ENCODE measurements at places on chromosomes 1 and 21.

DNA sequence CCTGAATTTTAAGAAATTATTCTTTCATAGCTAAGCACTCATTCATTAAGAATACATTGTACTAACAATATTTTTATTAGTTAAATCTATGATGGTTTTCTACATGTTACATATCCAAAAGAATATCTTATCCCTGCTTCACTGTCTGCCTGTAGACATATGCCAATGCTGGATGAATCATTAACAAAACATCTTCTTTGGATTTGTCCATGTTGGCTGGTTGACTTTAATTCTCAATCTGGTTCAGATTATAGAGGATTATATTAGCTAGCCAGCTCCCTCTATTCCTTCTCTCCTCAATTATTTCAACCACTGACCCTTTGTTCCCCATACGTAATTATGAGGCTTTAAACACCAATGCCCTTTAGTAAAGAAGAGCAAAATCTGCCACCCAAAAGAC lies 138.9 kb upstream of the DMRTA2 start:
- DNase-seq: no peak

DNA sequence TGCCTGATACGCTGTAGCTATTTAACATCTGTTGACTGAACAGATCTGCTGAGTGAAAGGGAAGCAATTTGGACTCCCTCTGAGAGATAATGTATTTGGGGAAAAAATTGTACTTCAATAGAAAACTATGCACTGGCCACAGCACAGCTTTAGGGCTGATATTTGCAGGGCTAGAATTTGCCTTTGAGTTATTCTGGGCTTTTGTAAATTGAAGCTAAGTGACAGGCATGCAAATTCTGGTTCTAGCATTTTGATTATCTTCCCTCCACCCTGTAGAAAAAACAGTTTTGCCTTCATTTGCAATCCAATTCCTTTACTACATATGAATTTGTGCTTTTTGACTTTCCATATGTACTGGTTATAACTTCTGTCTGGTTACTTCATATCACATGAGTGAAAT lies 7.9 kb downstream of the KYAT3 start:
- no peak for DNase-seq

DNA sequence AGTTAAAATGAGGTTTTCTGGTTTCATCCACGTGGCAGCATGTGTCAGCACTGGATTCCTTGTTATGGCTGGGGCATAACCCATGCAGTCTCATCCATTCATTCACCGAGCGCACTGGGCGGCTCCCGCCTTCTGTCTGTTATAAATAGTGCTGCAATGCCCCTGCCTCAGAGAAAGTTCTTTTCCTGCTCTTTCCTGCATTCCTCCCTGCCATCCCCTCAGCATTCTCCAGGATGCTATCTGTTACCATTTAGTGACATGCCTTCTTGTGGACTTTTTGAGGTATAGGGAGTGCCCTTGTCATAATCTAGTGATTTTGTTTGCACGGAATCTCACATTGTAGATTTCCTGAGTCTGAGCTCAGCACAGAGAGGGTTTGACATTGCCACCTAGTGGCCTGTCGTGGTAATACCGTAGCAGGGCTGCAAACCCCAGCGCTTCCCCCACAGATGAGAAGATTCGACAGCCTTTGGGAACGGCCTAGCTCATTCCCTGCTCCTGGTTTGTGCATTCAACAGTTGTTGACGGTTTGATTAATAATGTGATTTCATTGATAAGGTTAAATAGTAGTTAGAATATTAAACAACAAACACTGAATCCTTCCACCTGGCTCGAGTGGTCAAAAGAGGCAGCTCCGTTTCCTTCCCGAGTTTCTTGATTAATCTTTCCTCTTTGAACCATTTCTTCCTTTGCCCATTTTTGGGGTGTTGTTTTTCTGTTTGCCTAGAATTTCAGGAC lies 46.3 kb downstream of the UMODL1 start:
- peak; percentile 33 for DNase-seq

DNA sequence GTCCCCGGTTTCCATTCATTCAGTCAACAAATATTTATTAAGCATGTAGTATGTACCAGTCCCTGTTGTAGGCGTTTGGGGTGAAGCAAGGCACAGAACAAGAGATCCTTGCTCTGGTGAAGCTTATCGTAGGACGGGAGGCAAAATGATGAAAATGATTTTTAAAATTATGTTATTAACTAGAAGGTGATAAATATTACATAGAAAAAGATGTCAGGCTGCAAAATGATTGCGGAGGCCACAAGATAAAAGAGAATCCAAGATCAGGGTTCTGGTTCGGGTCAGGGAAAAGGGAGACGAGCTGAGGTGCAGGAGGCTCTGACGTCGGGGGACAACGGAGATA lies 602 bp upstream of the CGN start:
- DNase-seq: no peak

DNA sequence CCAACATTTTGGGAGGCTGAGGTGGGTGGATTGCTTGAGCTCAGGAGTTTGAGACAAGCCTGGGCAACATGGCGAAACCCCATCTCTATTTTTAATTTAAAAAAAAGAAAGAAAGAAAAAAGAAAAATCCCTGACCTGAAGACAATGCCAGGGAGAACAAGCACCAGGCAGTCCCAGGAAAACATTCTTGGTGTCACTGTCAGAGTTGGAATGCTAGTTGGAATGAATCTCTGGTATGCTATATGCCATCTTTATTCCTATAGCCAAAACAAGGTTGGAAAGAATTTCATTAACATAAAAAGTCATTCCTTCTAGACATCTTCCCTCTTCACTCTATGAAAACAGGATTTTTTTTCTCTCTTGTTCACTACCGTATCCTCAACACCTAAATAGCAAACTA lies 2.8 kb downstream of the DNAJC8 start:
- no peak for DNase-seq

DNA sequence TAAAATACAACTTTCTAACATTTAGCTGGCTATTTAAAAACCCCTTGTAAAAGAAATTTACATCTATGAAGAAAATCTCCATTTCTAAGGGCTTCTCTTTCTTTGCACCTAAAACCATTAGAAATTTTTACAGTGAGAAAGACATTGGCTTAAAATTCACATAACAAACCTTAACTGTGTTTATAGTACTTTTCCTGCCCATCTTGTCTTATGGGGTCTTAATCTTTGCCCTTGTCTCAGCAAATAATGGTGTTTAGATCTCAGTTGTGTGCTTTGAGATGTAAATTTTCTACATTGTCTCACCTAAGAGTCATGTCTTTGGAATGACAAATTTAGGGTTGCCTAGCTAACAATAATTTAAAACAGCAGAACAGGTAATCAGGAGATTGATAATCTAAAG lies 71.5 kb downstream of the DDAH1 start:
- DNase-seq: no peak

GRCh38 chr1:176469450-176470010 lies 6.6 kb downstream of the PAPPA2 start:
- no peak for DNase-seq

- no peak for DNase-seq
Observed at GRCh38 chr21:21559285-21560045, 561.3 kb downstream of the NCAM2 start.

- DNase-seq: no peak
Observed at GRCh38 chr21:42696501-42697040, 43.1 kb downstream of the PDE9A start.

DNA sequence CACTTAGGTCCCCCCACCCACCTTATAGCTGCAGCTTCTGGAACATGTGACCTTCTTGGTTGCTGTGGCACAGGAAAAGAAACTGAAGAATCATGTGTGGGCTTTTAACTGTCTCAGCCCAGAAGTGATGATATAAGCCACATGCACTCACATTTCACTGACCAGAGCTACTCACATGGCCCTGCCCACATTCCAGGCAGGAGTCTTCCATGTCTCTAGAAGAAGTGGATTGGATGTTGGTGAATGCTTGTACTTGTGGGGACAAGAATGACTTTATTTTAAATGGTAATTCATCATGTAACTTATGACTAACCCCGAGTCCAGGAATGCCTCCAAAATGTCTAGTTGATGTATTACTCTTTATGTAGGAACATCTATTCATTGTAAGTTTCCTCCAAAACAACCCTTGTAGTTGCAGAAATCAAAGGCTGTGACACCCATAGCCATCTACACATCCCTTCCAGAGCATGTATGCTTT lies 15.8 kb upstream of the CAMK1G start:
- no peak for DNase-seq

- no peak for DNase-seq
Observed at GRCh38 chr1:237235091-237235490, 193.1 kb downstream of the RYR2 start.

- DNase-seq: no peak
Observed at GRCh38 chr1:204213668-204214662, at the start of gene GOLT1A. GOLT1A (minus strand) TSS chr1:204213988; CDS start chr1:204213906, 82 bp downstream.

DNA sequence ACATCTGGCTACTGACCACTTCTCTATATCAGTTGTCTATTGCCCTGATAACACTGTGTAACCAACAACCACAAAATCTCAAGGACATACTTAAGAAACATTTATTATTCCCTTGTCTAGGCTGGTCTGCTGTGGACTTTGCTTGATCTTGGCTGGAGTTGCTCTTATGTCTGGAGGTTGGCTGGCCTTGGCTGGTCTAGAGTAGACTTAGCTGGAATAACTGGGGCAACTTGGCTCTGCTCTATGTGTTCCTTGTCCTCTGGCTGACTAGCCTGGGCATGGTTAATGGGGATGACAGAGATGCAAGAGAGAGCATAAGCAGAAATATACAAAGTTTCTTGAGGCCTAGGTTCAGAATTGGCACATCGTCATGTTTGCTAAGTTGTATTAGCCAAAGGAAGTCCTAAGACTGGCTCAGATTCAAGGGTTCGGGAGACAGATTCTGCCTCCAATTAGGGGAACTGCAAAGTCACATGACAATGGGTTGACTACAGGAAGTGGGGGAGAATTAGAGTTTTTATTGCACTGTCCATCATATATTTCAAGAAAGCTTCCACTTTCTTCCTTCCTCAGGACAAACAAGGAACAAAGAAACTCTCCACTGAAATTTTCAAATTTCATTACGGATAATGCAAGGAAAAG lies 61.4 kb upstream of the HMCN1 start:
- no peak for DNase-seq

- DNase-seq: no peak
Observed at GRCh38 chr1:58902830-58903513, 119.1 kb upstream of the JUN start.

DNA sequence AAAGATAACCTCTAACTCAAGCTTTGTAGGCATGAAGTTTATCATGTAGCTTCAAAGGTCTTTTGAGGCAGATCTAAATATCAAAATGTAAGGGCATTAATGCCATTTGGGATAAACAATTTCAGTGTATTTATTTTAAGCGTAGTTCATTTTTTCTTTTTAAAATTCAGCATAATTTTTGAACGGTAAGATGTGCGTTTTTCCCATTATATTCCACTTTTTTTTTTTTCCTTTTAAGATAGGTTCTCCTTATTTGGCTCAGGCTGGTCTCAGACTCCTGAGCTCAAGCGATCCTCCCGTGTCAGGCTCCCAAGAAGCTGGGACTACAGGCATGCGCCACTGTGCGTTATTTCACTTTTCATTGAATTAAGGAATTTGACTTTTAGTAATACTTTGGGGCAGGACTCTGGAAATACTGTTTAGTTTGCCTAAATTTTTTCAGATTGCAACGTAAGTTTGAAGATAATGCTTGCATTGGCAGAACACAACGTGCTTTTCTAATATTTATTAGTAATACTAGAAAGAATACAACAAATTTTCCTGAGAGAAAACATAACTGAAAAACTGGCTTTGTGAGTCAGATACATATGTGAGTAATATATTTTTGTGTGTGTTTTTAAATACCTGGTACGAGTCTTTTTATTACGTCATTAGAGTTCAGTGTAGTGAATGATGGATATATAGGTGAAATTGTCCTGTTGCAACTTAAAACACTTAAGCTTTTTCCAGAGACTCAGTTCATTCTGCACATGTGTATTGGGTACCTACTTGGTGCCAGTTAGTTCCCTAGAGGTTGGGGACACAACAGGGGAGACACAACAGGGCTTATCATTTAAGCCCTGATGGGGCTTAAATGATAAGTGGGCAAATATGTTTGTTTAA lies 2.2 kb downstream of the RALGPS2 start:
- no peak for DNase-seq

Measured in SW 1271 (cell line).